ENCODE measurements at places on chromosomes 3 and 15.

DNA sequence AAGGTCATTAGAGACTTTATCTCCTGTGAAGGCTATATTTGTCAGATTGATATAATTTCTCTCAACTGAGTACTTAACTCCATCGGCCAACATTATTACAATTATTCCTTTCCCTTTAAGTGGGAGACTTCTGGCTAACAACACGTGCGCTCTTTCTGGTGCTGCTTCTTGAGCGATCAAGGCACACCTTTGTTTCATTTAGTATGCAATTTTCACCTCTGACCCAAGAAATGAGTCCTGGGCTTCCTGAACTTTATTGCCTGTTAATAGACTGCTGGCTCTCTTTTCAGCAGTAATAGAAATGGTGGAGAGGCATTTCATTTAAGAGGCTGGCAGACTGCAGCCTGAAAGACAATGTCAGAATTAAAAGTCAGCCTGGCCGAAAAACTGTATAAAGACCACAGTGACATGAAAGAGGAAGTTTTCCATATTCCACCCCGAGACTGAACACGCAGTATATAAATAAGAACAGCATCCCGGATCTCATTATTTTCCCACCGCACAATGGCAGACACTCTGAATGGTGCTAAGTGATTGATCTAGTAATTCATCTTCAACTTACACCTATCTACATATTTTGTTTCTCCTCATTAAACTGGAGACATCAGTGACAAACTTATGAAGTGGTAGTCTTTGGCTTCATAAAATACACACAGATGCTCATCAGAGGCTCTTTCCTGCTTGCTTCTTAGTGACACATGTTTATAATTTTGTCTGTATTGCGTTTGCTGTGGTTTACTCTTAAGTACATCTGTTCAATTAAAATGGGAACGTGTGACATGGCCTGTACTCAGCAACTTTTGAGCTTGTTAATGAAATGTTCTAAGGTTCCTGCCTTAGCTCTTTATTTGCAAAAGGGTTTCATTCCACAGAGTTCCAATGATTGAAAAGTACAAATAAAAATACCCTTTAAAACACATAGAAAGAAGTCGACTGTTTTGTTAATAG lies 299.9 kb downstream of the MECOM start:
- no peak for DNase-seq

DNA sequence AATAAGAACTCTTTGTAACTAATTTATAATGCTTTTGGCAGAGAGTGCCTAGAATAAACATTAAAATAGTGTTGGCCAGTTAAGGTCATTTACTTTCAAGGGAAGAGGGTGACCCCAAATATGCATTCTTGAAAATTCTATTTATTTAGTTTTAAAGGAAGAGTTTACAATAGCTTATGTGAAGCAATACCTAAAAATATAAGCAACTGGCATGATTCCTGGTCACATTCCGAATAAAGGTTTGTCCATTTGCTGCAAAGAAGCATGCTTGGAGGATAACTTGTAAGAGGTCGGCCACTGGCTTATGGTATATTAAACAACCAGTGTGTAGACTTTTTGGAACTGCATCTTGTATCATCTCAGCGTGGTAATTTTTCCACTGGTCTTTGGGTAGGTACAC lies 10.2 kb downstream of the MITF start:
- no peak for DNase-seq

GRCh38 chr3:129278966-129279906 lies 566 bp downstream of the HMCES start:
- DNase-seq = peak; percentile 45

GRCh38 chr15:75869446-75869845 lies 26.2 kb downstream of the UBE2Q2 start:
- DNase-seq = no peak

DNA sequence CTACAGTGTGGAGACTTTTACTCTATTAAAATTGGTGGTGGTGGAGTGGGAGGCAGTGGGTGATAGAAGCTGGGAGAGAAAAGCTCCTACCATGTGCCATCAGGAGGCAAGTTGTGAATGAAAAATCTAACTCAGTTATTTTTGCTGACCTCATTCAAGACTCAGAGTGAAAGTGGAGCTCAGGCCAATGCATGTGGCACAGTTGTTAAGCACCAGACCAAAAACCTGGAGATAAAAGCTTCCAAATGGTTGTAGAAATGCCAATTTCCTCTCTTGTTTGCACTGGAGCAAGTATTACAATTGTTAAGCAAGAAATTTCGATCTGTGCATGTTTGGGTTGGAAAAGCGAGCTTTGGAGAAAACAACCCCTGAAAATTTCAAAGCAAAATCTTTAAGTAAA lies 81.5 kb upstream of the PRICKLE2 start:
- no peak for DNase-seq

DNA sequence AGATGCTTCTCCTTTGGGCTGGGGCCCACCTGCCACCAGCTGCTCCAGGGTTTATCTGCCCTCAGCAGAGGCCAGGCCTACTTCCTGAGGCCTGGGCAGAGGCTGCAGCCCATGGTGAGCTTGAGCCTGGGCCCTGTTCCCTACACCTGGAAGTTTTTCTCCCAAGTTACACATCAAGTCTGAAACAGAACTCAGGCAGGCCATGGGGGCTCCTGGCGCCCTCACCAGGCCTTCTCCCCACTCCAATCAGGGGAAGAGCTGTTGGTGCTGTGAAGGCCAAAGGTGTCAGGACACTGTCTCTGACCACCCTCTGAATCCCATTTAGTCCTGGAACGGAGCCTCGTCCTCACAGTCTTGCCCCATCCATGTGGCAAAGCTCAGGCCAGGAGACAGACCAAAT lies 7.3 kb downstream of the VWA5B2 start:
- peak; percentile 27 for DNase-seq

- no peak for DNase-seq
Observed at GRCh38 chr3:187684880-187685279, 14.7 kb upstream of the SST start.

DNA sequence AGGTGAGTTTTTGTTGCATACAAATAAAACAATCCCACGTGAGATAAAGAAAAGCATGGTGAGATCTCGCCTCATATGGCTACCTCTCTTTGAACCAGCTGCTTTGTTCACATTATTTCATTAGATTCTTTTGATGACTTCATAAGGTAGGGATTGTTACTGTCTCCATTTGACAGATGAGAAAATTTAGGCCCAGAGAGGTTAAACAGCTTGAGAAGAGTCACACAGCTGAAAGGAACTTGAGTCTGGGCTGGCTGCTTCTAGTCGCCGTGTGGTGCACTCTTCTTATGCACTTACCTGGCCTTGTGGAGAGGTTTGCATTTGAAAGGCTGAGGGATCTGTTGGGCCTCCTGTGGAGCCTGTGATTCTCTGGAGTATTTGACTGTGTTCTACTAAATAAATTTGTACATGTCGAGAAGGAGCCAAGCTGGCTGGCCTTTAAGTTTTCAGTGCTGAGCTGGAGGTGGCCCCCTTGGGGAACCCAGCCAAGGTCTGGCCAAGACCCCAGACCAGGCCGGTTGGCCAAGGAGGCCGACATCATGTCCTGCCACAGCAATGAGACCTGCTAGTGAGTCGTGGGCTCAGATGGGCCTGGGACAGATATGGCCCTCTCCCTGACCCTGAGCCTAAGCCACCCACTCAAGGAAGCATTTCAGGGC lies 125.1 kb downstream of the SMAD6 start:
- DNase-seq = no peak

DNA sequence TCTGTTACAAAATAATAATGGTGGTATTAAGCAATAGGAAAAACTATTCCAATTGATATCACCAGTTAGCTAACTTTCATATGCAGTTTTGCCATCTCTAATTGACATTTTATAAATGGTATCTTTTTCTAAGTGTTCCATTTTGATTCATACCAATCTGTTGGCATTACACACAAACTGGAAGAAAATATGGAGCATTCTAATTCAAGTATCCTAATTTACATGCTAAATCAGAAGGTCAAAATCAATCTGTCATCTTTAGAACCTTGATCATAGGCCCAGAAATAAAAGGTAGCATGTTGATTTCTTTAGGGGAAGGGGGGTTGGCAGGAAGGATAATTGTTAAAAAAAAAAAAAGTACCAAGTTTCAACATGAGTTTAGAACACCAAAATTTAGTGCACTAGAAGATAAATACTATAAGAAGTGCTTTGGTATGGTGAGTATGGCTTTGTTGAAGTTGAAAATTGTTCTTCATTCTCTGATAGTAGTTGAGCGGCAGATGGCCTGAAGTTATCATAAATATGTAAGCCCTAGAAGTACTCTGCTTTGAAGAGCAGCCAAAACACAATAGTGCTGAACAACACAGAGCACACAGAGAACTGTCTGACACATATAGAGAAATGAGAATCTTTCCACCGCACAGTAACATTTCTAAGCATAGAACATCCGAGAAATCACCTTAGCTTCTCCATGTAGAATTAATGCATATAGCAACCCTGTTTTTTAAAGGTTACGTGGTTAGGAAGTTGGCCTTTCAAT lies 130.1 kb downstream of the TAFA4 start:
- no peak for DNase-seq

DNA sequence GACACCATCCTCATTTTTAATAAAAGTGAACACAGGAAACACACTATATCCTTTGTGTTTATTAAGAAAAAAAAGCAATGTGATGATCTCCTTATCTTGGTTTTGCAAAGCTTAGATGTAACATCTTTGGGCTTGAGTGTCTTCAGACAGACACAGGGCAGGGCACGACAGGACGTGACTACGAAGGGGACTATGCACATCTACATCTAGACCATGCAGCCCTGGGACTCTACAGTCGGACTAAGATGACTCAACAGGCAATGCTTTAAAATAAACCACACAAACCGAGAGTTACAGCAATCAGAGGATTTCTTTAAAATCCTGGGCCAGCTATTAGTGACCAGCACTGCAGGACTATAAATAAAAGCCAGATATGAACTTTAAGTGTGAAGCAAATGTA lies 22.8 kb upstream of the TM2D3 start:
- no peak for DNase-seq

DNA sequence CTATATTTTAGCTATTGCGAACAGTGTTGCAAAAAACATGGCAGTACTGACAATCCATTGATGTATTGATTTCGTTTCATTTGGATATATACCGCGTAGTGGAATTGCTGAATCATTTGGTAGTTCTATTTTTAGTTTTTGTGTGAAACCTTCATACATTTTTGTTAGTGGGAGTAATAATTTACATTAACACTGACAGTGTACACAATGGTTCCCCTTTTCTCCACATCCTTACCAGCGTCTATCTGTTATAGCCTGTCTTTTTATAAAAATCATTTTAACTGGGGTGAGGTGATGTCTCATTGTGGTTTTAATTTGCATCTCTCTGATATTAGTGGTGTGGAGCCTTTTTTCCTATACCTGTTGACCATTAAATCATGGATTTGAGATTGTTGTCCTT lies 392.4 kb upstream of the ALCAM start:
- no peak for DNase-seq

GRCh38 chr3:85571835-85572234 lies 613.0 kb downstream of the CADM2 start:
- DNase-seq = no peak

DNA sequence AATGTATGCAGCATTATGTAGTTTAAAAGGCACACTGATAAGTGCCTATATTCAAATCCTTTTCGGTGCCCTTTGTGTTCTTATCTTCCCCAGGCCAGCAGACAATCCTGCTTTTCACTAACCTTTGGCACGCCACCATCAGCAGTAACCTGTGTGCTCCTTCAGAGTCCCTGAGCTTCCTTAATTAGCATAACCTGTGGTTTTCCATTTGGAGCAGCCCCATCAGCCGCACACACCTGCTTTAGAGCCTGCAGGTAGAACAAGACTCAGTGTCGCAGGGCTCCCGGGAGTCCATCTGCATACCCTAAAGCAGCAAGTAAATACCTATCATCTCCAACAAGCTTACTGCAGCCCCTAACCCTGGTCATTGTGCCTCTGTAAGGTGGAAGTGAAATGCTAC lies 755.1 kb downstream of the ROBO2 start:
- DNase-seq = peak; percentile 39

GRCh38 chr15:92009162-92009561 lies 155.7 kb downstream of the SLCO3A1 start:
- DNase-seq = no peak

DNA sequence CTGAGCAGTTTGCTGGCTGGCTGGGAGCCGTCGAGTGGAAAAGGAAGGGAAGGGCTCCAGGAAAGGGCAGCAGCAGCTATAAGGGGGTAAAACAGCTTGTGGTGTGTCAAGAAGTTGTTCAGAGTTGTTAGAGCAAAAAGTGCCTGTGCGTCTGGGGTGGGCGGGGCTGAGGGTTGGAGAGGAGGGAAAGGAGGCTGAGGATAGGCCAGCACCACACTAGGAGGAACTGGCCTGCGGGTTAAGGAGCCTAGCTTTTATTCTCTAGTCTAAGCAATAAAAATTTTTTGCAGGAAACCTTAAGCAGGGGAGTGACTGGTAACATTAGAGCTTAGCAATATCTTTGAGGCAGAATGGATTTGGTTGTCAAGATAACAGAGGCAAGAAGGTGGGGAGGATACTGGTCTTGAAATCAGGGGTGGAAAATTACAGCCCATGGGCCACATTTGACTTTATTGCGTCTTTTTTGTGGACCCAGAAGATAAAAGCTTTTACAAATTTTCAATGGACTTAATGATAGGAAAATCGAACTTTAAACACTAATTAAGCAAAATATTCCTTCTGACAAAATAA lies 134.5 kb upstream of the AADACL2 start:
- DNase-seq = no peak

DNA sequence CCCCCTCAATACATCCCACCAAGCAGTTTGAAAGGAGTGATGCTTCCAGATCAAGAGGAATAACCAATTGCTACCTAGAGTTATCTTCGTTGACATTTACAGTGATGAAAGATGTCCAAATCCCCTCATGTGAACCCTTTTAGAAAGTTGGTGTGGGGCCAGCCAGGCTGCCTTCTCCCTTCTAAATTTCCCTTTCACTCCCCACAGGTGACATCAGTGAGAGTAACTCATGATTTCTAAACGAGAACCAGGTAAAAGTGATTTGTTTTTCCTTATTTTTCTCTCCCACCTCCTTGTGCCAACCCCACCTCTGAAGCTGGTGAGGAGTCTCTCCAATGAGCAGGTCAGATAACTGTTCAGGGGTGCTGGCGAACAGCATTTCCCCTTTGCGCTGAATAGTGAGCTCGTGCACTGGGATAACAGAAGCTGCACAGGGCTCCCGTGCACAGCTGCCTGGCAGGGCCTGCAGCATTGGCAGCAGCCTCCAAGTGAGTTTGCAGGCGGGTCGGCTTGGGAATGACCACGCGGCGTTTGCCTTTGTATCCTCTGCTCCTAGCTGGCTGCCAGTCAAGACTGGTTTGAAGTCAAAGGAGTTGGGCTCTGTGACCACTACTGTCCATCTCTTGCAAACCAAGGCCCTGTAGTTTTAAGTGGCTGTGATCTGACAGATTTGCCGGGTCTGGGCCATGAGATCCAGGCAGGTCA lies 70.2 kb upstream of the CORO2B start:
- DNase-seq = no peak

GRCh38 chr15:41936649-41937567 lies 35.4 kb downstream of the EHD4 start:
- DNase-seq = peak; percentile 37

All from mucosa of descending colon (tissue), 3 donors.